ENCODE measurements at places on chromosomes 4 and X.

DNA sequence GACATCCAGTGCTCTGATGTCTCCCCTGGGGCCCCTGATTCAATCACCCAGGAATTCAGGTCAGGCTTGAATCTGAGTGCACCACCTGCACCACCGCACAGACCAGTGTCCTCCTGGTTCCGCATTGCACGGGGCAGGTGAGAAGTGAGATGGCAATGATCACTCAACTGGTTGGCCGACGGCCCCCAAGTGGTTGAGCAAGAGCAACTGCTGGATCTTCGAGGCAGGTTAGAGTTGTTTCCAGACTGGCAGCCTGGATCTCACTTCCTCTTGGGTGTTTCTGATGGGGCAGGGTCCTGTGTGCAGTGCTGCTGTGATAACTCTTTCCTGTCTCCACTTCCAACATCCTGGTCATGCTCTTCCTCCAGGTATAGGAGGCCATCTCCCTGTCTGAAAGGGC is 50.4 kb downstream of the C4orf50 start:
- no peak for DNase-seq

DNA sequence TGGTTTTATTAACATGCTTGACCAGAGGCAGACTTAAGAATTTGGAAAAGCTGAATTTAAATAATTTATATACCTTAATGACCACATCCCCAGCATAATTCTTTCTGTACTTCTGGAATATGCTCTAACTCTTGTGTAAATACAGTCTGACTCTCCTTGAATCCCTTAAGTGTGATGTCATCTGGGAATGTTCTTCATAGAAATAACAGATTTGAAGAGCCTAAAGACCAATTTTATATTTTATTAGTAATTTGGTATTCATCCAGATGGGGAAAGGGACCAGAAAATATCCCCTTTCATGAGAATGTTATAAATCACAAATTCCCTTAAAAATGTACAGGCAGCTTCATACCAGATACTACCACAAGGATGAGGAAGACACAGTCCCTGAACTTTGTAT is 58.3 kb downstream of the KCNIP4 start:
- DNase-seq = no peak

- DNase-seq = no peak
Measured at GRCh38 chrX:68761086-68761485, 67.7 kb upstream of the EFNB1 start.

DNA sequence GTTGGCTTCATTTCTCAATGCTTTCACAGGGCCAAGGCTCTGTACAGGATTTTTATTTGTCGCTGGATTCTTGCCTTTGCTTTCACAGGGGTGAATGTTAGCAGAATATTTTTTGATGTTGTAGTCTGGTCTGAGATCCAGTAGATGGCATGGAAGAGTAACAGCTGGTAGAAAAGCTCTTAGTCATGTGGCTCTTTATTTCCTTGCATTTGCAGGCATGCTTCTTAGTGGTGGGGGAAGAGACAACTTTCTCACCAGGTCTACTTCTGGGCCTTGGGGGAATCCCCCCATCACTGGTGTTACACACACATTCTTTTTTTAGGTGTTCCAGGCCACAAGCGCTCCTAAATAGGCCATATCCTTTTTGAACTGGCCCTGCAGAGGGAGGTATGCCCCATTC is 58.2 kb upstream of the DKK2 start:
- peak; percentile 39 for DNase-seq

DNA sequence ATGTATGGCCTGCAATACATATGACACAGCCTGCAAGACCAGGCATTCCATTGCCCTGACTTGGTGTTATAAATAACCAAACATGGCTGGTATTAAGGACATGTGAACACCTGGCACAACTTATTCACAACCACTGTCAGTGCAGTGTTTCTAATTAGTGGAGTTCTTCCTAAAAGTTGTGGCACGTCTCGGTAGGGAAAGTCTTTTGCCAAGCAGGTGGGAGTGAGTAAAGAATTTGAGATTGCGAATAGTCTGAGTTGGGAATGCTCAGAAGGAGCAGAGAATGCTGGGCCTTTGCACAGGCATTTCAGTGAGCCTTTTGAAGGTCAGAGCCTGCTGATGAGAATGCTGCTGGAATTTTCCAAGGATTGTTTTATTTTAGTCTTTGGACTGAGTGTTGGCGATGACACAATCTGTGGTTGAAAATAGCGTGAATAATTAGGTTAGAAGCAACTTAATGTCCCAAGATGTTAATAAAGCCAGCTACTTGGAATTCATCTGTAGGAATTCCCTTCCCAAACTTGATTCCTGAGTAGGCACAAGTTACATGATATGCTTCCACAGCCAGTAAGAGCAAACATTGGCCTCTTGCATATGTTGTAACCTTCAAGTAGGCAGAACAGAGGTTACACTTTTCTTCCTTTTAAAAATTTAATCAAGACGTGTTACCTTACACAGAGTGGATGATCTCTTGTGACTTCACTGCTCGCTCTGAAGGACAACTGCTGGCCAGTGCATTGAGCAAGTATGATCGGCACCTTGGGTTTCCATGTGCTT is 83.6 kb upstream of the PGRMC2 start:
- no peak for DNase-seq

DNA sequence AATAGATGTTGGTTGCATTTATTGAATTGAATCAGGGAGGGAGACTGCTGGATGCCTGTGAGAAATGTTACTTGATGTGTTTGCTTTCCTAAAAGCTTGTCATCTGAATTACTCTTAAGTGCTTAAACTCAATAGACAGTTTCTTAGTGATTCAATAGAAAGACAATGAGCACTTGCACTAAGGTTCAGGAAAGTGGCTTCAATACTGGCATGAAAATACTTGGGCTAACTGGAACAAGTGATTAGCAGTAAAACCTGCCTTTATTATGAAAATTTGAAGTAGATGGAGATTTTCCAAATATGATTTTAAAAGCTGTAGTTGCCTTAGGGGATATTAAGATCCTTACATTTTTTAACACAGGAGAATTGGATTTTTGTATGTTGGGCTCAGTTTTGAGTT is 123.3 kb downstream of the RNF150 start:
- no peak for DNase-seq

GRCh38 chr4:57875829-57876392 is 765.7 kb upstream of the IGFBP7 start:
- DNase-seq = no peak

DNA sequence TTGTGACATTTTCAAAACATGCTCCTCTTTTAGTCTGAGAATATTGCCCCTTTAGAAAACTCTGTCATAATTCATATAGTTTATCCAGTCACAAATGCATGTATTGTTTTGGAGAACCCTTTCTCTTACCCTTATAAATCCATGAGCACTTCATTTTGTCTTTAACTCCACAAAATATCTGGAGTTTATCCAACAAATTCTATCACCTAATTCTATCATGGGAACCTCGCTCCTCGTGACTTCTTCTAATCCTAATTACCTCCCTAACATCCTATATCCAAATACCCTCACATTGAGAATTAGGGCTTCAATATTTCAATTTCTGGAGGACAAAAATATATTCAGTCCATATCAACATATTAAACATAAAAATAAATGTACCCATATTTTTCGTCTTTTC is 1565.9 kb downstream of the ARAP2 start:
- DNase-seq = no peak

GRCh38 chr4:139833151-139833910 is 167.7 kb downstream of the MGST2 start:
- no peak for DNase-seq

DNA sequence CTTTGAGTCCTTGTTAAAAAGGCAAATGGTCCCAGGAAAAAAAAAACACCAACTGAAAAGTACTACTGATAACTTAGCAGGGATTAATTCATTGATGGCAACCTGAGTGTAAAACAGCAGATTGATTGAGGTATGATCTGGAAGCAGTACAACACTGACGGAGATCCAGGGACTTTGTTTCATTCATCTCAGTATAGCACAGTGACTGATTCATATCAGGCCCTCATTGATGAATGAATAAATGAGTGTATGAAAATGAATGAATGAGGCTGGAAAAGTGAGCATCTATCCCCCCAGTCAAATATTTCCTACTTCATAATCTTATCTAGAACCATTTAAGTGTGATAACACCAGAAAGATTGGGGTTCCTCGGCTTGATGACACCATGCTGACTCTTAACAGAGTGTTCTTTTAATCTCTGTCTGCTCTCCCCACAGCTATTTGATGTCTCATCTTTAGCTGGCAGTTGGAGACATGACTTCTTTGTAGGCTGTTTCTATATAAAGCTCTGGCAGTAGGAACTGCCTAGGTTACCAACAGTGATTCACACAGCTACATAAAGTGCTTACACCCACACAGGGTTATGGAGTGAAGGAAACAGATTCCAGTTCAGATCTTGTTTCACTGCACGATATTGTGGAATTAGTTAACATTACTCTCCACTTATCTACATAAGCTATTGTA is 18.6 kb upstream of the RNF128 start:
- DNase-seq = peak; percentile 75

GRCh38 chrX:120625371-120625770 is 4.5 kb downstream of the C1GALT1C1 start:
- no peak for DNase-seq

- DNase-seq = no peak
Measured at GRCh38 chr4:64559571-64559970, 150.3 kb upstream of the TECRL start.

- DNase-seq = no peak
Measured at GRCh38 chrX:17397074-17397473, 22.1 kb downstream of the NHS start.

DNA sequence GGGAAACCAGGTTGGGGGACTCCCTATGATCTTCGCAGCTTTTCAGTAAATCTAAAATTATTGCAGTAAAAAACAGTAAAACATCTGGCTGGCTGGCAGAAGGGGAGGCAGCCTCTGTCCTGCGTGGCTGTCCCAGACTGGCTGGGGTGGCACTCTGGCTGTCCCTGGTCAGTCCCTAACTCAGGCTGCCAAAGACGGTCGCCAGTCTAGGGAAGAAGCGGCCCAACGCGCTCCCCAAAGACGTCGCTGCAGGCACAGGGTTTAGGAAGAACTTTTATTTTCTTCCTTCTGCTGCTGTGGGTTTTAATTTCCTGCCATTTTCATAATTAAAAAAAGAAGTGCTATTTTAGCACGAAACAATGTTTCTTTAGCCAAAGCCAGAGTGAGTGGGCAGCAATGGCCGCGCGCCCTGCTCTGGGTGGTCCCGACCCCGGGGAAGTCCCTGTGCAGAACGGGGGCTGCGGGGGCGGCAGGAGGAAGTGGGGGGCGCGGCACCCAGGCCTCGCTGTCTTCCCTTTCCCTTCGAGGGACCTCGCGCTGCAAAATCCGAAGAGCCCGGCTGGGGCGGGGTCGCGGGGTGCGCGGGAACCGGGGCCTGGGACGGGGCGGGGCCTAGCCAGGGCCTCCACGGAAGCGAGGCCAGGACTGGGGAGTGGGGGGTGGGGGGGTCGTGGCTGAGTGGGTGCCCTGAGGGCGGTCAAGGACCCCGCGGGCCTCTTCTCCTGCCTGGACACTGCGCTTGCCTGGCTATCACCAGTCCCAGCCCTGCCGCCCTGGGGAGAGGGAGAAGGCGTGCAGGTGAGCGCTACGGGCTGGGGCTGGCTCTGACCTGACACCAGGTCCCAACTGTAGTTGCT is 6.3 kb upstream of the LETM1 start:
- DNase-seq = no peak

DNA sequence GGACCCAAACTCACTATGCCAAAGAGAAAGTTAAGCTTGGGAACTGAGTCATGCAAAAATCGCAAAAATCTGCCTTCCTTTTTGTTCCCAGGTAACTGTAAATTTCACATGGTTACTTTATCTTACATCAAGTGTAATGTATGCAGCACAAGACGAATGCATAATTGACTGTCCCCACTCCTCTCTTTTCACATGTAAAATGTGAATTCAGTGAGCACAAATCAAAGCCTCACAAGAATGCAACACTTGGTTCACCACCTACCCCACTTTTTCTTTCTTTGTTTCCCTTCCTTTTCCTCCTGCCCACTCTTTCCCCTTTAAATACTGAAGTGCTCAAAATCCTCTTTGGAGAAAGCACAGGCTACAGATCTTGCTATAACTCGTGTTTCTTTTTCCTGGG is 53.2 kb downstream of the MAGED4B start:
- no peak for DNase-seq

GRCh38 chrX:96147681-96148080 is 537.0 kb upstream of the DIAPH2 start:
- DNase-seq = no peak

DNA sequence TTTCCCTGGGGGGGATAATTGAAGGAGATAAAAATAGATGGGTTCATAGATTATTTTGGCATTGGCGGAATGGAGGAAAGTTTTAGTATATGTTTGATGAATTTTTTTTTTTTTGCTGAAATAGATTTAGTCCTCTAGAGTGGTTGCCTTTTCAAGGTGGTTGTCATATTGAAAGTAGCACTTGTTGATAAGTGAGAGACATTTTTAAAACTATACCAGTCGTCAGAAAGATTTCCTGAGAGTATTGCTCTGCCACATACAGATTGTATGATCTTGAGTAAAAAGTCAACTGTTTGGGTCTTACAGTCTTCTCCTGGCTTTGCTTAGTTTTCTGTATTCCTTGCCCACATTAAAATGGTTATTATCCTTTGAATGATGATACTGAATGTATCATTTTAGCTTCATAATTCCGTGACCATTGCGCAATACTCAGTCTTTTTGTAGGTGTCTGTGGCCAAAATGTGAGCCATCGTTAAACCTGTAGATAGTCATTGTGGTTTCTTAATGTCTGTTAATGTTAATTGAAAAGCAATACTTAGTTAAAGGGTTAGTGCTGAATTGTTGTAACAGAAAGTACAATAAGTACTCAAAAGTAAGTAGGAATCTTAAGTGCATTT is 7.1 kb downstream of the SMARCAD1 start:
- DNase-seq = no peak

GRCh38 chrX:148270499-148270898 is 229.9 kb upstream of the AFF2 start:
- DNase-seq = no peak

DNA sequence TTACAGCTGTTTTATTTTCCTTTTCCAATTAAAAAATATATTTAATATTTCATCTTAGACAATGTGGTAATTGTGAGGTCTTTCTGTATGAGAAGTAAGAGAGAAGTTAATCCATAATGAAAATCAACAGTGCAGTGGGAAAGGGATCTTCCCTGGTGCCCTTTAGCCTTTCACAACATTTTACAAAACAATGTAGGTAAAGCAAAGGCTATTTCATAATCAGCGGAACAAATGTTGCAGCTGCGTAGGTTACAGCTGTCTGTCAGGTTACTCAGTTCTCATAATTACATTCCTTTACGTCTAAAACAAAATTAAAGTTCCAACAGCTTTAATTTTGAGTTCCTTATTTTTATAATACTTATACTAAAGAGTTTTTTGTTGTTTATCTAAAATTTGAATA is 22.8 kb upstream of the VCX3A start:
- DNase-seq = no peak

DNA sequence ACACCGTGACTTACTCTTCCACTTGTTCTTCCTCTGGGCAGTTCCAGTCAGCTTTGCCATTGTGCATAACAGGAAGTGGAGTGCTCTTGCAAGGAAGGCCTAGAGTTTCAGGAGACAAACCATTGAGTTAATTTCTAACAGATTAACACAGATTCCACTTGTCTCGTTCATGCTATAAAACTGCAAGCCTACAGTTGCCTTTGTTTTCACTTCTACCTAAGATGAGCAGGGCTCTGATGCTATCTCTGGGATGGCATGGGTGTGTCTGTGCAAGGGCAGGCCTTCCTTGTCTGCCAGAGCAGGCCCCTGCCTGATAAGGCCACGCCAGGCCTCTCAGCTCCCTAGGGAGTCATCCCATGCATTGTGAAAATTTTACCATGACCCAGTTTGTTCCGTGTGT is 67.7 kb upstream of the PGRMC2 start:
- DNase-seq = no peak

GRCh38 chr4:109389369-109390114 is 44.1 kb upstream of the SEC24B start:
- no peak for DNase-seq

- DNase-seq = no peak
Measured at GRCh38 chr4:124025428-124025827, 628.8 kb downstream of the SPRY1 start.

Measured in COLO829 (cell line).